ENCODE measurements at places on chromosomes 13 and 19.
A peak's percentile ranks its signal among the peaks of the same experiment; 100 is the strongest.

DNA sequence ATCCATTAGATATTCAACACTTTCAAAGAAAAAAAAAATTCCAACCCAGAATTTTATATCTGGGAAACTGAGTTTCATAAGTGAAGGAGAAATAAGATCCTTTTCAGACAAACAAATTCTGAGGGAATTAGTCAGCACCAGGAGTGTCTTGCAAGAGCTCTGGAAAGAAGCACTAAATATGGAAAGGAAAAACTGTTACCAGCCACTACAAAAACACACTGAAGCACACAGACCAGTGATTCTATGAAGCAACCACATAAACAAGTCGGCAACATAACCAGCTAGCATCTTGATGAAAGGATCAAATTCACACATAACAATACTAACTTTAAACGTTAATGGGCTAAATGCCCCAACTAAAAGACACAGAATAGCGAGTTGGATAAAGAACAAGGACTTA, 368.4 kb upstream of the MIR17HG start:
- DNase-seq, result no peak

- DNase-seq, result no peak
Measured at GRCh38 chr13:104996022-104996421, 1539.4 kb downstream of the EFNB2 start.

- no peak for DNase-seq
Measured at GRCh38 chr19:4199699-4200293, 17.3 kb downstream of the ANKRD24 start.

DNA sequence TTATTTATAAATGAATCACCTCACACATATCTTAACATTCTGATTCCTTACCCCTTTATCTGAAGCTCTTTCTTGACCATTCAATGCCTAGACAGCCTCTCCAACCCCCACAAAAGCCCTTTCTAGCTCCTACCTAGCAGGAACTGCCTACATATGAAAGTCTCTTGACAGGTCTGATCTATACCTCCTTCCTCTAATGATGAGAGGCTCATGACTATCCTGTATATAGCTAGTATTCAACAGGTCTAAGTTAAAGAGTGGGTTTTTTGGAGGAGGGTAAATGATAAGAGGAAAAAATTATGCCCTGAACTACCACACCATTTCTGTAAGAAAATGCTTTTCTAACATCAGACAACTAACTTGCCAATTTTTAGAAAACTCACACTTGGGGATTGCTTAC, 47.0 kb downstream of the RBM26 start:
- no peak for DNase-seq

DNA sequence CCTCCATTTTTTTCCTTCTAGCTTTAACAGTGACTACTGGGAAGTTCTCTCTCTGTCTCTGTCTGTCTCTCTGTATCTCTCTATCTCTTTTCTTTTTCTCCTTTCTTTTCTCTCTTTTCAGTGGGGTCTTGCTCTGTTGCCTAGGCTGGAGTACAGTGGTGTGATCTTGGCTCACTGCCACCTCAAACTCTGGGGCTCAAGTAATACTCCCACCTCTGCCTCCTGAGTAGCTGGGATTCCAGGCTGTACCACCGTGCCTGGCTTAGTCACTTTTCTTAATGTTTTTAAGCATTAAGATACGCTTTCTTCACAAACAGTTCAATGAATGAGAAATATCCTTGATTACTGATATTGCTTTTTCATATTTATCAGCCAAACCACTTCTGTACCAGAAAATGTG, 13.1 kb downstream of the PCCA start:
- DNase-seq, result no peak

GRCh38 chr13:55669051-55669450, 1471.7 kb upstream of the PRR20A start:
- no peak for DNase-seq

DNA sequence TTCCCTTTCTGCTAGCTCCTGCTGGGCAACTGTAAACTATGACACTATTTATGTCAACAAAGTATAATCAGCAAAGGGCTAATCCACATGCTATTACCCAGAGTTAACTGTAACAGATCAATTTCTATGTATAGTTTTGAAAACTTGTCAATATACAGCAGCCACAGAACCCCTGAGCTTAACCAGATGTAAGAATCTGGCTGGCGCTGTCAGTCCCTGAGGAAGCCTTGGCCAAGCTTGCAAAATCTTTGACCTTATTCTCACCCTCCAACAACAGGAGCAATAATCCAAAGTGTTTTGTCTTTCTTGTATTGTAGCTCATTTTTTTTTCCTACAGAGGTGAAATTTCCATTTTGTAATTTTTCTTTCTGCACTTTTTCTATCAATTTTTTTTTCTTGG, 1230.1 kb upstream of the SLC10A2 start:
- no peak for DNase-seq

DNA sequence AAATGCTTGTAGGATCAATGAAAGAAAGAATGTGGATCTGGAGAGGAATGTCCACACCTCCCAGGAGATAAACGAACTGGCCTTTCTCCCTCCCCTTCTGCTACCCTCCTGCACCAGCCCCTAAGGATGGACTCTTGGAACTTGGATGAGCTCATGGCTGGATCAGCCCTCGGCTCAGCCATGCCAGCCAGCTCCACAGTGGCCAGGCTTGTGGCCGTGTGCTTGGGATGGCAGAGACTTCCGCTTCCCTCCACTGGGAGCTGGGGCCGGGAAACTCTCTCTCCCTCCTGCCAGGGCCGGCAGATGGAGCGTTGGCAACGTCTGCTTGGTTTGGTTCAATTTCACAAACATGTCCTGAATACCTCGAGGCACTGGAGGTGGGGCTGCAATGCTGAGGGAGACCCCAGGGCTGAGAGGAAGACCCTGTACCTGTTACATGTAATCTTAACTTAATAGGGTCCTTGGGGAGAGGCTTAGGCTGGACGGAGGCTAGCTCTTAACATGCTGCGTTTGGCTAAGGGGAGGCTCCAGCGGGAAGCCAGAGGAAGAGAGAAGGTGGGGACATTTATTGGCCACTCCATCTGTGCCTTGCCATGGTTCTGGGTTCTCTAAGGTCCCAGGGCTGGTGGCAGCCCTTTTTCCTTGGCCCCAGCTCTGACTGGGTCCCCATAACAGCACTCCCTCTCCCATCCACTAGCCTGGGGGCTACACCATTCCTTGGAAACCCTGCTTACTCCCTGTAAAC, 152.5 kb downstream of the IER2 start:
- no peak for DNase-seq

DNA sequence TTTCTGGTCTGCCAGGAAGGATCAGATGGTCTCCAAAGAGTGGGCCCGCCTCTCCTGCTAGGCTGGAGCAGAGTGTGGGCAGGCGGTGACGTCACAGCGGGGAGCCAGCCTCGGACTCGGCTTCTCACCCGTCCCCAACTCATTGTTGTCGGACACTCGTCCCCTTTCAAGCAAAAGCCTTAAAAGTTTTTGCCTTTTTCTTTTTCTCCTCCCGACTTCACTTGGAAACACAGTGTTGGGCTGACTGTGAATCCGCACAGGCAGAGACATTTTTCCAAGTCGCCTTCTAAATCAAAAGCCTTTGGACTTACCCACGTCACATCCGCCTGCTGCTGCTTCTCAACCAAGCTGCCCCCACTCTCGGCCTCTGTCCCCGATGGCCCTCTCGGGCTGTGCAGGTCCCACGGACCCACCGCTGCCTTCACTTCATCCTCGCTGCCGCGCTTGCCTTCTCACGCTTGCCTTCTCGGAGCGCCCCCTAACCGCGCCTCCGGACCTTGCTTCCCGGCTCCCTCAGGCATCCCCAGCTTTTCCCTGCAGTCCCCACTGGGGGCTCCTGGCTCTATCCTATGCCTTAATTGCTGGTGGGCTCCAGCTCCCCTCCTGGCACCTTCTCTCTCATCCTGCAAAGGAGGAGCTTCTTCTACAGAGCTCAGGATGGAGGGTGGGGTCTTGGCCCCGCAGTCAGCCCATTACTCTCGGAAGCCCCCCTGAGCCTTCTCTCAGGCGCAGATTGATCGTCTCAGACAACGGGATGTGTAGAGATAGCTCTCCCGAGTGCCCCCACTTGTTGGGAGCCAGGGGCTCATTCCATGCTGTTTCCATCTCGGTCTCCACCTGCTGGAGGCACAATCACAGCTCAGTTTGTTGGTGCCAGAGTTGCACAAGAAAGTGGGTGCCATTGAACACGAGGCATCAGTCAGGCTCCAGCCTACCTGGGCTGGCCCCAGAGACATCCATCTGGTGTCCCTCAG, 3.9 kb upstream of the ZNF135 start:
- DNase-seq, result no peak

DNA sequence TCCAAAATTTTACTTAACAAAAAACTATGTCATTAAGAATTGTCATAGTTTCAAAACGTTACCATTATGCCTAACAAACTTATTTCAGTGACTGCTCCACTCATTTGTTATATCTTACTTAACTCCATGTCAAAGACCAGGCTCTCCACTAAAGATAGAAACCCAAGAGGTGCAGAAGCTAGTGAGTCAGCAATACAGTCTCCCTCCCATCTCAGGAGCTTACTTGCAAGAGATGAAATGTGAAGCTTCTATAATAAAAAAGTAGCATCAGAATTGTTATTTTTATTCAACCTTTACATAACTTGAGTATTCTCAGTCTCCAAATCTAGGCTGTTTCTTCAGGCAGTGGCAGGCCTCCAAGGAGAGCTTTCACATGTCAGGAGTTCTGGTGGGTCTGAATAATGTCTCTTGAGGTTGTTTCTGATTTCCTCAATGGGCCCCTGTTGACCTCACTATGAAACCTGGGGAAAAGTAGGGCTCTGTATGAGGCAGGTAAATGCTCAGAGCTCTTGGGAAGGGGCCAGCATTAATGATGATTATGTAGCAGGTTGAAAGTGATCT, 242.0 kb downstream of the NDFIP2 start:
- DNase-seq, result no peak

- DNase-seq, result no peak
Measured at GRCh38 chr19:572743-573518, 535 bp downstream of the BSG start.

- no peak for DNase-seq
Measured at GRCh38 chr13:45468635-45469034, 3.9 kb downstream of the COG3 start.

- no peak for DNase-seq
Measured at GRCh38 chr19:55691561-55692481, 16.8 kb downstream of the EPN1 start.

GRCh38 chr19:29364999-29365398, 152.0 kb upstream of the UQCRFS1 start:
- no peak for DNase-seq

- DNase-seq, result no peak
Measured at GRCh38 chr13:25881136-25881926, 170.5 kb downstream of the SHISA2 start.

DNA sequence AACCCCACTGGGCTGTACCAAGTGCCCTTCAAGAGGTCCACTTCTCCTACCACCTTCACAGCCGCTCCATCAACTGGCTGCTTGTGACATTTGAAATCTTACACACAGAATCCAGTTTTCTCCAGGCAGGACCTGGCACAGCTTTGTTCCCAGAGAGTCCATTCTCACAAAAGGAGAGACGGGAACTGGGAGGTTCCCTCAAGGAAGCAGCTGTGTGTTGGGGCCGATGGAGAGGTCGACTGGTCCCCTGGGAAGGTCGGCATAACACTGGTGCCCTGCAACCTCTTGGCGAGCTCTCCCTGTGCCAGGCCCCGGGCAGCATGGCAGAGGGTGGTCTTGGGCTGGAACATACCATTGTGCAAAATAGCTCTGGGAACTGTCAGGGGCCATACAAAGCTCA, 21.5 kb downstream of the ELL start:
- no peak for DNase-seq

DNA sequence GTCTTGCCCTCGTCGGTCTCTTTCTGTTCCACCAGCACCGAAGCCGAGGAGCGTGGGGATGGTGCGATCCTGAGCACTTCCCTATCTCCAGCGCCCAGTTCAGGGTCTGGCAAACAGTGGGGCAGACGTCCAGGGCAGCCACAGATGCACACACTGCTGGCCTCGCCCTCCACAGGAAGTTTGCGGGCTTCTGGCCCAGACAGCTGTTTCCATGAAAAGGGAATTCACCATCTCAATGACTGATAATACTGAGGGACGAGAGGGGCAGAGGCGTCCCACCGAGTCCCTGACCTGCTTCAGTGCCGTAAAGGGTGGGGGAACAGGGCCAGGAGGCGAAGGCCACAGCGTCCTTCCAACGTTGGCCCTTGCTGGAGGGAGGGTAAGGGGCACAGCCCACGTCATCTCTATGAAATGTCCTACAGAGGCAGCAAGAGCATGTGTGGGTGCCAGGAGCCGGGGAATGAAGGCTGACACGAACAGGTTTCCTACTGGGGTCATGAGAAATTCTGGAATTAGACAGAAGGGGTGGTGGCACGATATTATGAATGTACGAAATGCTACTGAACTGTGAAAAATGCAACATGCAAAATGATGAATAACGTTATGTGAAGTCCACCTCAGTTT, 19.5 kb downstream of the SHC2 start:
- DNase-seq, result peak; percentile 88

DNA sequence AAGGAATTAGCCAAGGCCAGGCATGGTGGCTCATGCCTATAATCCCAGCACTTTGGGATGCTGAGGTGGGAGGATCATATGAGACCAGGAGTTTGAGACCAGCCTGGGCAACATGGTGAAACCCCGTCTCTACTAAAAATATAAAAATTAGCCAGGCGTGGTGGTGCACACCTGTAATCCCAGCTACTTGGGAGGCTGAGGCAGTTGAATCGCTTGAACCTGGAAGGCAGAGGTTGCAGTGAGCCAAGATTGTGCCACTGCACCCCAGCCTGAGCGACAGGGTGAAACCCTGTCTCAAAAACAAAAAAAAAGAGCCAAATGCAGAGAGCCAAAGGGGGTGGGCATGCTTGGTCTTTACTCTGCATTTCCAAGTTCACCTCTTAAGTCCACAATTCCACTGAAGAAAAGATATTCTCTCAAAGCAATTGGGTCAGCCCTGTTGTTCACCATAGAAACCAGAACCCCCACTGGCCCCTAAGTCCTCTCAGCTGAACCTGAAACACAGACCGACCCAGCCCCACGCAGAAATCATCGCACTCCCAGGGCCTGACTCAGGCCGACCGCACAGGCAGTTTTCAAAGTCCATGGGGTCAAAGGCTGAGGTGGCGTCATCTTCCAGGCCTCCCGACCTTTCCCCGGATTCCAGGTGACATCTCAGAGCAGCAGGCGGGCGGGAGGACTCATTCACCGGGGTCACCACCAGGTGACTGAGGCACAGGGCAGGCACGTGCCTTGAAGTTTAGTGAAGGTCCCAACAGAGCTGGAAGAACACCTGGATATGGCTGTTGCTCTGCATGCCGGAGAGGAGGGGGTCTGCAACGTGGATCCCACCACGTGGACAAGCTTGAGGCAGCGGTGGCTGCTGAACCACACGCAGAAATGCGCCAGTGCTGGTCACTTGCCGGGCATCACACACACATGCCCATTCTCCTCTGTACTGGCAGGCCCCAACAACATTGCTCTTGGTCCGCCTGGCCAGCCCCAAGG, 33.1 kb downstream of the SLC25A42 start:
- DNase-seq, result no peak

- no peak for DNase-seq
Measured at GRCh38 chr13:21065686-21066085, 4.3 kb upstream of the LATS2 start.

Measured in CMK (cell line).